ENCODE measurements at places on chromosomes 12 and 14.

GRCh38 chr14:100073576-100074430, 8.6 kb downstream of the EVL start:
- no peak for DNase-seq

GRCh38 chr12:22974865-22975264, 349.9 kb downstream of the ETNK1 start:
- DNase-seq, result no peak

- DNase-seq, result peak; percentile 72
These were observed 2.0 kb downstream of the SIX1 start for GRCh38 chr14:60647081-60647836.

DNA sequence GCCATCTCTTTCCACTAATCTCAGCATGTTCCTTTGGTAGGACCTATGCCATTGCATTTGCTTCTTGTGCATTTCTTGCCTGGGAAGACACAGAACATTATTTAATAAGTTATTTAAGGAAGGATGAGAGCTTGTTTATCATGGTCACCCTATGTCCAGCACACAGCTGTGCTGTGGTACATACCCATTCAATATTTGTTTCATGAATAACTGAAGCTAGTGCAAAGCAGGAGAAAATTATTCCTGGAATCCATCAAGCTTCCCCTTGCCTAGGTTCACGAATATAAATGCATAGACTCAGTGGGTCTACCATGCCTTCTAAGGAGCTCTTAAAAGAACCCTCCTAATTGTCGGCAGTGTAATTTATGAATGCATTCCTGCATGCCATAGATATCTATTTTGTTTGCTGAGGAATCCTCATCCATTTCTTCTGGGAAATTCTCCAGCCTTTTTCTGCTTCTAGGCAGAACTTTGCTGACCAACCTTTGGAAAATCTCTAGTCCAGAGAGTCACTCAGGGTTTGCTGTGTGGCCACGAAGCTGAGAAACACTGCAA, 599.8 kb upstream of the TMEM132C start:
- no peak for DNase-seq

DNA sequence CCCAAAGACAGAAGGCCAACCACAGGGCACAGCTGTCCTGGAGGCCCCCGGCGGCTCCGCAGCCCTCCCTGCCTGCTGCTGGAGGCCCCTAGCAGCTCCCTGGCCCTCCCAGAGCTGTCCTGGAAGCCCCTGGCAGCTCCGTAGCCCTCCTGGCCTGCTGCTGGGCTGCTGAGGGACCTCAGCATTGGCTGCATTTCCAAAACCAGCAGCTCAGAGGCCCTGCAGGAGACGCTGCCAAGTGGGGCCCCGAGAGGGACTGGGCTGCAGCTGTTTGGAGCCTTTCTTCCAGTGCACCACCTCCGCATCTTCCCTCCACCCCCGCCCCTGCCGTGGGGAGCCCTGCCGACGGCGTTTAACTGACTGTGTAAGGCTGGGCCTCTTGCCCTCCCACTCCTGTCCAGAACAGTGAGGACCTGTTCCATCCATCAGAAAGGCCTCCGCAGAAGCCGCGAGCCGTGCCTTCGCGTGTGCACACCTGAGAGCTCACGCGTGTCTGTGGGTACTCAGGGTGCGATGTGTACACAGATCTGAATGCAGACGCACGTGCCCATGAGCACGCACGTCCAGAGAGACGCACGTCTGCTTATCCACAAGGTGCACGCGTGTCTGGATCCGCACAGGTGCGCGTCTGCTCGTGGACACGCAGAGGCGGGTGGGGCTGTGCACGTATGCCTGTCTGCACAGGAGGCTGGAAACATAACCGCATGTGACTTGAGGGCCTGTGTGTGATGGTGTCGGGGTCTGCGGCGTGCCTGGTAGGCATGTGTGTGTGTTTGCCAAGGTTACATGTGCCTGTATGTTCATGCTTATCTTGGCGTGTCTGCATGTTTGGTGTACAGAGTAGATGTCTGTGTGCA, 57.0 kb upstream of the FBRSL1 start:
- no peak for DNase-seq

DNA sequence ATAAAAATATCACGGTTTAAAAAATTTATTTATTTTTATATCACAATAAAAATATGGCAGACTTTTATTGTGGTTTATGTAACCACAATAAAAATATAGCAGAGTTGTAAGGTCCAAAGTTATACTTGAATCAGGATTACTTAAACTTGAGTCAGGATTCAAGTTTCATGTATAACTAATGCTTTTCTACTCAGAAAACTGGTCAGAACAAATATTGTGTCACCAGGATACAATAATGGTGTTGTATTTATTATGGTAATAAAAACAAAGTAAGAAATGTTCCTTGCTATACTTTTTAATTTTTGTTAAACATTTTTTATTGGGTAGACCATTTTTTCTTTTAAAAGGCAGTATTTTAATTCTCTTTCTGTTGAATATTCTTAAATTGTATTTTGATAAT, 29.2 kb upstream of the EPS8 start:
- DNase-seq, result no peak

DNA sequence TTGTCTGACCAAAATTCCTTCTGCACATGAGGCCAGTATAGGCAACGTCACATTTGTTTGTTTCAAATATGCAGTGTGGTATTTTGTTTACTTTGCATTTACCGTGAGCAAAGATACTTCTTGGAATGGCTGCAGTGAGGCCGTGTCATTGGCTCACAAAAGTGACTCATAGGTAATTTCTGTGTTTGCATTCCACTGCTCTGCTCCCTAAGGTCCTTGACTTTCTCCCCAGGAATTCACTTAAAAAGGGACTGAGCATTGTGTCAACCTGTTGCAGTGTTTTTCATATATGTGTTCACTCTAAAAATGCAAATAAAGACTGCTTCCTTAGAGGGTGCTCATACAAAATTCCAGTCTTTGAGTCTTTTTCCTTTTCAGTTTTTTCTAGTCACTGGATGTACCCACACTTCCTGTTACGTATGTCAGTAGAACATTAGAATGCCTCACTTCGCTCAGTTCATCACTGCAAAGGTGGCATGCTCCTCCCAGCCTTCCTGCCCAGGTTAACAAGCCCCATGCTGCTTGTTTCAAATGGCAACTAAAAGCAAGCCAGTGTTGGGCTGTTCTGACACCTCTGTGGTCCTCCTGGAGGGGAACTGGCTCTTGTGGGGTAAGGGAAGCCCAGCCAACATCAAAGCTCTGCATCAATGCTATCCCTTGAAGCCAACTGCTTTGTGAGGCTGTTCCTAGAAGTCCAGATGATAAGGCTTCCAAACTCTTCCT, 9.1 kb downstream of the C12orf76 start:
- DNase-seq, result peak; percentile 63

GRCh38 chr12:107490010-107490409, 195.6 kb upstream of the PWP1 start:
- DNase-seq, result no peak

DNA sequence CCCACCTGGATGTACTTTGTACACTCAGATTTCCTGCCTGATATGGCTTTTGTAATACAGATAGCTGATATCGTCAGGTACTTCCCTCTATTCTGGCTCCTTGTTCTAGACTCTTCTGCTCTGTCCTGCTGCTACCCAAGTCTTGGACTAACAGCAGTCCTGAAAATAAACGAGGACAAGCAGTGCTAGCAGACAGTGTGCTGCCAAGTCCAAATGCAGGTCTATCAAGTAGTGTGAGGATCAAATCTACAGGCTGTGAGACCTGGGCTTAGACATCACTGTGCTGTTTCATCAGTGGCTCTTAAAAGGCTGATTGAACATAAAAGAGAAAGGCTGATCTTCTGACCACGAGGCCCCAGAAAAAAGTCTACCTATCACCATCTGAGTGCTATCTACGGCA, 418.1 kb downstream of the APAF1 start:
- DNase-seq, result no peak

- no peak for DNase-seq
These were observed 109.8 kb downstream of the PHLDA1 start for GRCh38 chr12:75921622-75922289.

Data from HuH-7.5 (cell line).